ENCODE measurements at places on chromosomes 3 and 15.

DNA sequence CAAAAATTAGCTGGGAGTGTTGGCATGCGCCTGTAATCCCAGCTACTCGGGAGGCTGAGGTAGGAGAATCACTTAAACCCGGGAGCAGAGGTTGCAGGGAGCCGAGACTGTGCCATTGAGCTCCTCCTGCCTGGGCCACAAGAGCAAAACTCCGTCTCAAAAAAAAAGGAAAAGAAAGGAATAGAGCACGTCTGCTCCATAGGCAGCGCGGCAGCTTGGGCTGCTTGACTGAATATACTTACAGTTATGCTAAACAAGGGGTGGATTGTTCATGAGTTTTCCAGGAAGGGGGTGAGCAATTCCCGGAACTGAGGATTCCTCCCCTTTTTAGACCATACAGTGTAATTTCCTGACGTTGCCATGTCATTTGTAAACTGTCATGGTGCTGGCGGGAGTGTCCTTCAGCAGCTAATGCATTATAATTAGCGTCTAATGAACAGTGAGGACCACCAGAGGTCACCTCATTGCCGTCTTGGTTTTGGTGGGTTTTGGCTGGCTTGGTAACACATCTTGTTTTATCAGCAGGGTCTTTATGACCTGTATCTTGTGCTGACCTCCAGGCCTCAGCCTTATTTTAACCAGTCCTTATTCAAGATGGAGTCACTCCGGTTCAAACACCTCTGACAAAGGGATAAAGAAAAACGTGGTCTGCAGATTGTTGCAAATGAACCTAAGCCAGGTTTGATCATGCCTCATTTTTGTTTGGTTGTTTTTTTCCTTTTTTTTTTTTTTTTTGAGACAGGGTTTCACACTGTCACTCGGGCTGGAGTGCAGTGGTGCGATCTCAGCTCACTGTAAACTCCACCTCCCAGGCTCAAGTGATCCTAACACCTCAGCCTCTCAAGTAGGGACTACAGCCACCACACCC lies 24.9 kb upstream of the SENP5 start:
- DNase-seq: no peak

GRCh38 chr3:53357458-53357857 lies 10.1 kb upstream of the DCP1A start:
- no peak for DNase-seq

- DNase-seq: no peak
Measured at GRCh38 chr3:58163234-58163633, 47.5 kb downstream of the DNASE1L3 start.

DNA sequence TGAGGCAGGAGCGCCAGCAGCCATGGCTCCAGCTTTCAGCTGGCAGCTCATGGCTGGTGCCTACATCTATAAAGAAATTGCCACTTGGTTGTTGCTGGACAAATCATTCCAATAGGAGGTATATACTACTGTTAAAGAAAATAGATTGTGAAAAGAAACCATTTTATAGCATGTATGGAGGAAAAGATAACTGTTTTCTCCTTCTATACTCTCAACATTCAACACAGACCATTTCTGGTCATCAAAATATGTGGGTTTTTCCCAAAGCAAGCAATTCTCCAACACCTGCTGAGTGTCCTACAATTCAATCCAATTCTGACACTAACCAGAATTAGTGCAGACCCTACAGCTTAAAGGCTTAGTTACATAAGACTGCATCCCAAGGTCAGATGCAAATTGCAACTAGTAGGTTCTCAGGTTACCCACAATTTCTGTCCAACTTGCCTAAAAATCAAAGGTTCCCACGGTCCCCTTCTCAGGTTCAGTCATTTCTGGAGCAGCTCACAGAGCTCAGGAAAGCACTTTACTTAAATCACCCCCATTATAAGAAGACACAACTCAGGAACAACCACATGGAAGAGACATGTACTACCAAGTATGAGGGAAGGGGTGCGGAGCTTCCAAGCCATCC lies 42.4 kb upstream of the STRIT1 start:
- DNase-seq: no peak

GRCh38 chr15:33458421-33458820 lies 147.7 kb downstream of the RYR3 start:
- DNase-seq: no peak

- no peak for DNase-seq
Measured at GRCh38 chr3:110815008-110815583, 256.5 kb upstream of the NECTIN3 start.

GRCh38 chr3:36166477-36166876 lies 213.8 kb upstream of the STAC start:
- DNase-seq: no peak

DNA sequence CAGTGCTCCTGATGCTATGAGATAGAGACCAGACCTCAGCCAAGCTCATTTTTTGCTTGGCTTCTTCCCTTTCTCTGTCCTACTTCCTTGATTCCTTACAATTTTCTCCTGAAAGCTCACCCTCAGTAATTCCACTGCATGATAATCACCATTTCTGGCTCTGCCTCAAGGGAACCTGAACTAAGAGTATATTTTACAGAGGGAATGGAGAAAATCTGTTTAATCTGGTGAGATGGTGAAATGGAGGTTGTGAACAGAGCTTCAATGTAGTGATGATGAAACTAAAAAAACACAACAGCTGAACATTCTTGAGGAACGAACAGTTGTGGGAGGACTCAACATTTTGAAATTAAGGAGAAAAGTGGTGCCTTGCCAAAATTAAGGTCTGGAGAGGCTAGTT lies 16.3 kb downstream of the HHLA2 start:
- no peak for DNase-seq

GRCh38 chr15:33194237-33194636 lies 277 bp downstream of the FMN1 start:
- no peak for DNase-seq

DNA sequence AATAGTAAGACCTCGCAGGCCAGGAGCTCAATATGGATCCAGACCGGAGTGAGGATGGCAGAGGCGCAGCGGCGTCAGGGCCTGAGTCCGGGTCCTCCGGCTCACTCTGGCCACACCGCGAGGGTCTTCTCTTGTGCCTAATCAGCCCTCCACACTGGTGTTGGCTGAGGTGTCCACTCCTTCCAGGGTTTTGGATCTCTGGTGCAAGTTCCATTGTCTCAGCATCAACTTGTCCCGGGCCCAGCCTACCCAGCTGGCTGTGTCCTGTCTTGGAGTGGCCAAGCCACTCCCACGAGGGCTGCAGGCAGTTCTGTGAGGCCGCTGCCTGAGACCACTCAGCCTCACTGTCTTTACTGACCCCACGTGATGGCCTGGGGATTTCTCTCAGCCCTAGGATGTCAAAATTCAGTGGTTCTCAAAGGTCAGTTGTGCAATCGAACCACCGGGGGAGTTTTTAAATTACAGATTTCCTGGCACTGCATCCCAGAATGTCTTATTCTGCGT lies 12.6 kb upstream of the GOLGA6L7 start:
- DNase-seq: no peak

- no peak for DNase-seq
Measured at GRCh38 chr3:24129549-24129948, 184.5 kb downstream of the NR1D2 start.

- DNase-seq: no peak
Measured at GRCh38 chr3:149547413-149547812, 72.9 kb downstream of the TM4SF4 start.

DNA sequence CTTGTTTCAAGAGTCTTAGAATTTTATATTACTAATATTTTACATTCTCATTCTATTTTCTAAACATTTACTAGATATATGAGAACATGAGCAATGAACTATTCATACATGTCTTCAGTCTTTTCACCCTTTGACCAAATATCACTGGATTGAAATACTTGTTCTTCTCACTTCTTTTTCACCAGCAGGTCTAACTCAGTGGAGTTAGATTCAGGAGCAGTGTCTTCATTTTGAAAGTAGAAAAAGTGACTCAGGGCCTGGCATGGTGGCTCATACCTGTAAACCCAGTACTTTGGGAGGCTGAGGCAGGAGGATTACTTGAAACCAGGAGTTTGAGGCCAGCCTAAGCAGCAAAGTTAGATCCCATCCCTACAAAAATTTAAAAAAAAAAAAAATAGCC lies 70.8 kb downstream of the USP13 start:
- DNase-seq: no peak

GRCh38 chr15:66635006-66635405 lies 67.0 kb upstream of the SMAD6 start:
- DNase-seq: no peak

- no peak for DNase-seq
Measured at GRCh38 chr3:175163686-175164085, 304.6 kb downstream of the NAALADL2 start.

DNA sequence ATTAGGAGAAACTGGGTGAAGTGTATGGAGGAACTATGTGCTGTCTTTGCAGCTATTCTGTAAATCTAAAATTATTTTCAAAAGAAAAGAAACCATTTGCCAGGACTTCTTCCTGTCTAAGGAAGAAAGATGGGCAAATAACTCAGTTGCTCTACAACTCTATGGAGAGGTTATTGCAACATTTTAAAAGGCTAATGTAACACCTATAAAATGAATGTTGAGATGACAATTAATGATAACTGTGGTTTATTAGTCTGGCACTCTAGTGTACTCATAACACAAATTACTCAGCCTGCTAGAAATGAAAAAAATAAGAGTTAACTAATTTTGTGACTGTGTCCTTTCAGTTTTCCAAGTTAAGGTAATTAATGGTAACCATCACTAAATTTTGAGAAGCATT lies 32.3 kb downstream of the SLC4A7 start:
- no peak for DNase-seq

DNA sequence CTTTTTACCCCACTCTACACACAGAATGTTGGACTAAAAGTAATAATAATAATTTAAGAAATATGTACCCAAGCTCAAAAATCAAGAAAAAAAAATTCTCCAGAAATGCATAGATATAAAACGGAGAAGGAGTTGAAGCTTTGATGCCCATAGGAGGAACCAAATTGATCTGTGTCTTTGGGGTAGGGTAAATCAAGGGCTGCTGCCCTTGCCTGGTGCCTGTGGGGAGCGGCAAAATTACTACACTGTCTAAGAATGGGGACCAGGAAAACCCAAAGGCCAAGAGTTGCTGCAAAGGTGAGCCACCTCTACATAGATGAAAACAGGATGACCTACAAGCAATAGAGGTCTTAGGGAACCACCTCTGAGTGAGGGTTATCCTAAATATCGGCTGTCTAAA lies 56.0 kb upstream of the SPPL2A start:
- DNase-seq: no peak

DNA sequence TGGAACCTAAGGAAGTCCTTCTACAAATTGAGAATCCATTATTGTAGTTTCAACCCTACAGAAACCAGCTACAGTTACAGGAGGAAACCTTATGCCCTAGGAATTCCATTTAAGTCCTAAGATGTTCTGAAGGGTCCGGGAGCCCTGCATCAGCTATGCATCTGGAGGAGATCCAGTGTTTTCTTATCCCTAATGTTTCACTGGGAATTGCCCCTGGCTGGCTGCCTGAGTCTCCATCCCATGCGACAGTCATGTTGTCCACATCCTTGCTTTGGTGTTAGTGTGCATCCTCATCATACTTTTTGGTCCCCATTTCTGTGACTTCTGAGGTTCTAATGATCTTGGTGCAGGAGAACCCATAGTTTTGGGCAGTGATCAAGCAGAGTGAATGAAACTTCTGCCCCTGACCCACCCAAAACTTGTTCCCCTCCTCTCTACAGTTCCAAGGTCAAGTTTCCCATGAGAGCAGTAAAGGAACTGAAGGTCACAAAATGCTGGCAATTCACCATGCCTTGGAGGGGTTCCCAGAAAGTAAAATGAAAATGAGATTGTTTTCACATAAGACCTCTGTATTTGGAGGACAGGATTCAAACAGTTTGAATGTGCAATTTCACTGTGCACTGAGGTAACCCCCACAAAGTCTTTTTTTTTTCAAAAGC lies 121.9 kb upstream of the PHLDB2 start:
- DNase-seq: no peak

GRCh38 chr3:127443581-127444375 lies 146.8 kb downstream of the TPRA1 start:
- no peak for DNase-seq
